Stimulated activated CD4-positive, alpha-beta T cell treated with anti-CD3 and anti-CD28 coated beads, Interleukin-2, amount 100 ng/mL, for 48 hours (primary cell): ENCODE measurements at places on chromosomes 11 and 22.

DNA sequence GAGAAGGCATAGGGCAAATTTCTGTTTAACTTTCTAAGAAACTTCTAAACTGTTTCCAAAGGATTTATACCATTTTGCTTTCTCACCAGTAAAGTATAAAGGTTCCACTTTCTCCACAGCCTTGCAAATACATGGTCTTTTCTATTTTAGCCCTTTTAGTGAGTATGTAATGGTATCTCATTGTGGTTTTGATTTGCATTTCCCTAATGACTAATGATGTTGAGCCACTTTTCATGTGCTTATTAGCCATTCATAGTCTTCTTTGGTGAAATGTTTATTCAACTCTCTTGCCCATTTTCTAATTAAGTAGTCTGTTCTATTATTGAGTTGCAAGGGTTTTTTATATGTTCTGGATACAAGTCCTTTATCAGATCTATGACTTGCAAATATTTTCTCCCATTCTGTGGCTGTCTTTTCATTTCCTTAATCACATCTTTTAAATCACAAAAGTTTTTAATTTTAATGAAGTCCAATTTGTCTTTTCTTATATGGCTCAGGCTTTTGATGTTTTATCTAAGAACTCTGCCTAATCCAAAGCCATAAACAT lies 83.8 kb upstream of the KCNQ1OT1 start:
- no peak for DNase-seq

- no peak for DNase-seq
These were observed 12.0 kb downstream of the UPK3A start for GRCh38 chr22:45296628-45297297.

DNA sequence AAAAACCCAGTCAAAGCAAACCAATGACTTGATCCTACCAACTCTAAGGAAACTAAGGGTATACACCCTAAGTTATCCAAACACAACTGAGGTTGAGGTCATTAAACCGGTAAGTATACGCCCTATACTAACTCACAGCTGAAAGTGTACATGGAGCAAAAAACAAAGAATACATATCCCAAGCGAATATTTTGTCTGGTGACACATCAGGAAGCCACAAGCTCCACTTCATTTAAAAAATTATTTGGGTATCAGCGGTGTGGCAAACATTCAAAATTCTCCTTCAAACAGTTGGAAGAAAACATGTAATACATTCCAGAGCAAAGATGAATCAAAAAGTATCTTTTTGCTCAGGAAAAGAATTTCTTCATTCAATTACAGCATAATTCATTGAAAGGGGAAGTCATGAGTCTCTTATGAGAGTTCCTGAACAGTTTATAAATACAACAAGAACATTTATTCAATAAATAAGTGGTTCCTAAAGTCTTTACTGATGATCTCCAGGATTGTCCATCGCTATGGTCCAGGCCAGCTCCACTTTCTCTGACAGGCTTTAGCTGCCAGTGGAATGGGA lies 4.5 kb upstream of the JAML start:
- no peak for DNase-seq

DNA sequence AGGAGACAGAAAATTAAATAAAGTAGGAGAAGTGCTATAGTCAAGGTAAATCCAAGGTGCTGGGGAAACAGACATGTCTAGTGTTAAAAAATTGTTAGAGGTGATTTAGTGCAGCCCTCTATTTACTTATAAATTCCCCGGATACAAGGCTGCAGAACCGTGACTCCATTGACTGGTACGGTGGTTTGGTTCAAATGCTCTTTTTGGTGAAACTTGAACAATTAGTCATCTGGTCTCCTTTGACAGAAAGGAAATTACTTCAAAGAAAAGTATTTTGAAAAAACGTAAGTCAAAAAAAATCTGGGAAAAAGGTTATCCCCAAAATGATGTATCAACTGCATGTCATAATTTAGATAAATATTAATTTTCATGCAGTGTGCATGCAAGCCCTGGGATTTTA lies 399.2 kb downstream of the CNTN5 start:
- DNase-seq, result no peak

GRCh38 chr22:36239401-36240171 lies at the start of gene APOL2:
Gene APOL2, minus strand, starts transcription at chr22:36239527. Its CDS starts 6,365 bp downstream, at chr22:36233162.
- peak; percentile 70 for DNase-seq

DNA sequence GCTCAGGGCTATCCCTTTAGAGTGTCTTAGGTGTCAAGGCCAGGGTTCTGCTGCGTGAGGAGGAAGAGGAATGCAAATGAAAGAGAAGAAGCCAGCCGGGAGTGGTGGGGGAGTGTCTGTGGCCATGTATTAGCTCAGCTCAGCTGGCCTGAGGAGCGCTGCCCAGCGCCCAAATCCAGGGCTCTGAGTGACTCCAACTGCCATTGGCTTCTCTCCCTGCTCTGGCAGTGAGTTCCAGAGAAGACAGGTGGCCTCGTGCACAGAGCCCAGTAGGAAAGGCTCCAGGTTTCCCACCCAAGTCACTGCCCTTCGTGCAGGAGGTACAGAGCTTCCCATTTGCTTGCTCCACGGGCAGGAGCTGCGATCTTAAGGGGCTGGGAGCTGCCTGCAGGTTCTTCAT lies 302.0 kb downstream of the KIRREL3 start:
- DNase-seq, result no peak

DNA sequence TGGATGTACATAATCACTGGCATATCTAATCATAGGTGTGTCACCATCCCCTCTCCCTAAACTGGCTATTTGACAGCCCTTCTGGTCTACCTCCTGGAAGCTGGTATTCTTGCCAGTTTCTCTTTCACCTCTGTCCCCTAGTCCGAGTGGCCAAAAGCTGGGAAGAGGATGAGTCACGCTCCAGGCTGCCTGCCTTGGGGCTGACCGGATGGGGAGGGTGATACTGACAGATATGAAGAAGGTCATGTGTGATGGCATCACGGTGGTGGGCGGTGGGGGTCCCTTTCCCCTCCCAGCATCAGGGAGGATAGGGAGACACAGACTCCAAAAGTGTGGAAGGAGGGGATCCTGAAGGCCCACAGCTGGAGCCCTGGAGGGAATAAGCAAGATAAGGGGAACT lies 4.8 kb downstream of the OAF start:
- DNase-seq, result no peak

DNA sequence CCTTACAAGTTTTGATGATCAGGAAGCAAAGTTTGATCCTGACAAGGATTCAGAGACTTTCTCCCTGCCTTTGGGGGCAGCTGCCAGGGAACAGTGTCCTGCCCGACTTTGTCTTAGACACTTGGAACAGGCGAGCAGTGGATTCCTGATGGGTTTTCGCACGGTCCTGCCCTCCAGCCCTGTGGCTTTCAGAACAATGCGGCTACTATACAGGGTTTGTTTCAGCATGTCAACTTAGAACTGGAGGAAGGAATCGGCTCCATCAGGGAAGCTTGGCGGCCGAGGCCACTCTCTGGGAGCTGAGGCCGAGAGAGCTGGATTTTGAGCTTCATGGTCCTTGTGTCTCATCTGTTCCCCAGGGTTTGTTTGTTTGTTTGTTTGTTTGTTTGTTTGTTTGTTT lies 11.5 kb downstream of the ANO1 start:
- DNase-seq, result no peak

DNA sequence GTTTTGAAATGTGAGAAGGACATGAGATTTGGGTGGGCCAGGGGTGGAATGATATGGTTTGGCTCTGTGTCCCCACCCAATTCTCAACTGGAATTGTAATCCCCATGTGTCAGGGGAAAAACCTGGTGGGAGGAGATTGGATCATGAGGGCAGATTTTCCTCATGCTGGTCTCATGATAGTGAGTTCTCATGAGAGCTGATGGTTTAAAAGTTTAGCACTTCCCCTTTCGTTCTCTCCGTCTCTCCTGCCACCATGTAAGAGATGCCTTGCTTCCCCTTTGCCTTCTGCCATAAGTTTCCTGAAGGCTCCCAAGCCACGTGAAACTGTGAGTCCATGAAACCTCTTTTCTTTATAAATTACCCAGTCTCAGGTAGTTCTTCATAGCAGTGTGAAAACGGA lies 113.5 kb downstream of the FCHSD2 start:
- DNase-seq, result no peak

DNA sequence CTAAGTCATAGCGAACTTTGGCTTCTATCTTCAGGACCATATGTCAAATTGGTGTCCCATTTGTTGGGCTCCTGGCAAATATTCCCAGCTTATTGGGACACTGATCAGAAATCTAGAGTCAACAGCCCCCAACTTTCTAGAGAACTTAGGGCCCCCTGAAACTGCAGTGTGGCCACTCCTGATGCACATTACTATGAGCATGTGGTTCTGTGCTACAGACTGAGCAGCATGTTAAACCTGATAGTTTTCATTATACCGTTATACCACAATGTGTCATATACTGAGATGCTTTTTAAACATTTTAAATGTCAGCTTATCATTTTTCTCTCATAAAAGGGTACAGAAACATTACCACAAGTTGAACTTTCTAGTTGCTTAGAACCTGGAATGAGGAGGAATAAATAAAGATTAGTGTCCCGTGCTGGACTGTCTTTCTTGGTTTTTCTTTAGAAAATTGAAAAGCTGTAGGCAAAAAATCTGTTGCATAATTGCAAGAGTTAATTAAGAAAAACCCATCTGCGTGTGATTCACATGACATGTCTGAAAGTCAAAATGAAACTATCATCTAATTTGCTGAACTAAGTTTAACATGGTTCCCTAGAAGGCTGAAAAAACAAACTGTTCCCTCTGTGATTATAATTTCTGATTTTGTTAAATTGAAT lies 16.4 kb upstream of the CTSC start:
- no peak for DNase-seq

DNA sequence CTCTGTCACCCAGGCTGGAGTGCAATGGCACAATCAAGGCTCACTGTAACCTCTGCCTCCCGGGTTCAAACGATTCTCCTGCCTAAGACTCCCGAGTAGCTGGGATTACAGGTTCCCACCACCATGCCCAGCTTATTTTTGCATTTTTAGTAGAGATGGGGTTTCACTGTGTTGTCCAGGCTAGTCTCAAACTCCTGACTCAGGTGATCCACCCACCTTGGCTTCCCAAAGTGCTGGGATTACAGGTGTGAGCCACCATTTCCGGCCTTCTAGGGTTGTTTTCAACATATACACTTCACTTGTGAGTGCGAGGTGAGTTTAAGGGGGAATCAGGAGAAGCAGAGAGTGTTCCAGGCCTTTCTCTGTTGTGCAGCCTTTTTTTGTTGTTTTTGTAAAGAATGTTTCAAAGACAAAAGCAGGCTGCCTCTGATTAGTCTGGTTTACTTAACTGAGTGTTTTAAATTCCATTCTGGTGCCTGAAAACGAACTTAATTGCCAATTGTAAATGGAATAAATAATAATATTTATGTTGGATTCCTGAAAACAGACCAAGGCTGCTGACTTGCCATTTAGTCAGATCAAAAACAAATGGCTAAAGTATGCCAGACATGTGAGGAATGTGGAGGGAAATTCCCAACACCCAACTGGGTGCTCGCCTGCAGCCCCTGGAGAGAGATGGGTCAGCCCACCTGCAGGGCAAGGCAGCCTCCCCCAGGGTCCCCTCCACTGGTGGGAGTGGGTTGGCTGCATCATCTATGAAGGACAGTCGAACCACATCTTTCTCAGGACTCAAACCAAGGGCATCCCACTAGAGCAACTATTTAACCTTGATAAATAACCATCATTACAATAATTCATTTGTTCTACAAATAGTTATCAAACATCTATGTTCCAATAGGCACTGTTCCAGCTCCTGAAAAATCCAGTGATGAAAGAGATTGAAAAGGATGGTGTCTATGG lies 4.6 kb upstream of the RANGAP1 start:
- DNase-seq, result no peak

DNA sequence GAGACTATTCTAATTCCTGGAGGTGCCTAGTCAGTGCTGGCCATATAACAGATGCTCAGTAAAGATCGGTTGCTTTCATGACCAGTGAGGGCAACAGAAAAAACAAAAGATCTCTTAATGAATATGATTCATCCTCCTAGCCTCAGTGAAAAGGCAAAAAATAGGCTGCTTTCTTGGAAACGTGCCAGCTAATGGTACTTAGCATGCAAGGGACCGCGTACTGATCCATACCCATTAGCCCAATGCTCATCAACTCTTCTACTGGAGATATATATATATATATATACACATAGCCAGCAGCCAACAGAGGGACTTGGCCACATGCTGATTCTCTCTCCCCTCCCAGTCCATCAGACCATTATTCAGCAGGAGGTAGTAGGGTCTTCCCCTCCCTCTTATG lies 320.4 kb downstream of the KIRREL3 start:
- no peak for DNase-seq

DNA sequence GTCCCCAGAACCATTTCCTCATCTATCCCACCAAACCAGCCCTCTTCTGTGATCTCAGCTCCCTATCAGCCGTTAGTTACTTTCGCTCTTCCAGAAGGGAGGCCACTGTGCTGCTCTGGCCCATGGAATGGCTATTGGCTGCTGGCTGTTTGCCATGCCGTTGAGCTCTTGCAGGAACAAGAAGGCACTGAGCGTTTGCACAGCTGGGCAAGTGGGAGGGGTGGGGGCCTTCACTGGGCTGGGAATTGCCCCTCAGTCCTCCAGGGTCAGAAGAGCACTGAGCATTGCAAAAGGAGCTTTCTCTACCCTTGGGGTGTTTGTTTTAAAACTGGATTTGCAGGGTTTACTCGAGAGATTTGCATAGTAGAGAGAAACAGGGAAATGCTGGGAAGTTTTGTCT lies 129.0 kb upstream of the PARVA start:
- DNase-seq, result no peak

GRCh38 chr11:132744771-132745170 lies 787.5 kb downstream of the OPCML start:
- no peak for DNase-seq

DNA sequence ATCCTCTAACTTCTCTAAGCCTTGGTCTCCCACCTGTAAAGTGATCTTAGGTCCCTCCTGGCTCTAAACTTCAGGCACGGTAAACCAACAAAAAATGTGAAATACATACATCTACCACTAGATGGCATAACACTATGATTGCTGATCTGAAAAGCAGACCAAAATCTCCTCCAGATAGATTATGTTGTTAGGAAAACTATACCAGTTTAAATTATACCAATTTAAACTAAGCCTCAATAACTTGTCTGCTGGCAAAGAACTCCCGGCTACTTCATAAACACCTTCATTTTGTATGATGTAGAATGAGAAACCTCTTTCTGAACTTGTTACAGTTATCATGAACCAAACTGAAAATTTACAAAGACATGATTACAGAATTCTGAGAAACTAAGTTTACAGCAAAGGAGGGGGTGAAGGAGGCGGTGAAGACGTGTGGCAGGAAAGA lies 85.9 kb downstream of the SBF2 start:
- no peak for DNase-seq
